ENCODE measurements at places on chromosomes 7 and 10. TPM values are rescaled to one million over a fixed set of nuclear protein-coding genes. Genes with fewer than 3 reads are reported as not detected.

- DNase-seq: no peak
These were observed 114.0 kb upstream of the PLXDC2 start for GRCh38 chr10:19702215-19702614.

DNA sequence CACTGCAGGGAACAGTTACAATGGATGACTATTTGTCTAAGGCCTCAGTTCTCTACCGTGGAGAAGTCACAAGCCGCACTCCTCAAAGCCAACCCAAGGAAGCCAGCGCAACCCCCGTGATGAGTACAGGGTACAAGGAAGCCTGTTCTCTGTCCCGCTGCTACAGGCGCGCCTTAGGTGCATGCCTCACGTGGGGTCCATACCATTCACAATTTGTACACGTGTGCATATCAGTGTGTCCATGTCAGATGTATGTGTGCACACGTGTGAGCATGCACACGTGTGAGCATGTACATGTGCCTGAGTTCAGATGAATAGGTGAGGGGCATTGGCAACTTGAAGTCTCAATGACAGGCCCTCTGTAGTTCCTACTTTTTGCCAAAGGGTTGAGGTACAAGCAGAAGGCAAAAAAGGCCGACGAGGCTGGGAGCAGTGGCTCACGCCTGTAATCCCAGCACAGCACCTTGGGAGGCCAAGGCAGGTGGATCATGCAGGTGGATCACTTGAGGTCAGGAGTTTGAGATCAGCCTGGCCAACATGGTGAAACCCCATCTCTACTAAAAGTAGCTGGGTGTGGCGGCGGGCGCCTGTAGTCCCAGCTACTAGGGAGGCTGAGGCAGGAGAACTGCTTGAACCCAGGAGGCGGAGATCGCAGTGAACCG lies 62.8 kb downstream of the CTBP2 start:
- no peak for DNase-seq

The SMC3 gene
- total RNA-seq: 36.6 TPM

The PRKG1 gene
- 1.3 TPM for total RNA-seq

The ATG9B gene
- total RNA-seq: under 0.01 TPM

Measured in pulmonary artery endothelial cell (primary cell).